ENCODE measurements at places on chromosomes 16 and 17. TPM values are rescaled to one million over a fixed set of nuclear protein-coding genes. Genes with fewer than 3 reads are reported as not detected.

The TBC1D3 gene
- not detected for total RNA-seq

The KRT39 gene
- total RNA-seq: not detected

The MYADML2 gene
- total RNA-seq: not detected

The SCIMP gene
- not detected for total RNA-seq

The GRB7 gene
- 4.8 TPM for total RNA-seq

The CDH8 gene
- total RNA-seq: 0.28 TPM

The CIBAR2 gene
- not detected for total RNA-seq

The GAST gene
- total RNA-seq: not detected

The RASD1 gene
- 0.63 TPM for total RNA-seq

The CCDC57 gene
- total RNA-seq: 22.3 TPM

The CORO6 gene
- total RNA-seq: 5.7 TPM

The LGALS3BP gene
- total RNA-seq: 92.0 TPM

The CLEC19A gene
- total RNA-seq: 0.08 TPM

The CLEC18A gene
- total RNA-seq: 0.07 TPM

The HOXB6 gene
- total RNA-seq: 4.0 TPM

The RDM1 gene
- 2.2 TPM for total RNA-seq

The KRT12 gene
- total RNA-seq: not detected

The AANAT gene
- 0.51 TPM for total RNA-seq

The TM4SF5 gene
- 0.75 TPM for total RNA-seq

The GAA gene
- 58.5 TPM for total RNA-seq

The COL1A1 gene
- 7.9 TPM for total RNA-seq

The BORCS6 gene
- 7.3 TPM for total RNA-seq

The MAP2K6 gene
- total RNA-seq: 8.4 TPM

The LLGL2 gene
- 25.5 TPM for total RNA-seq

The MT1M gene
- total RNA-seq: not detected

The CNTD1 gene
- total RNA-seq: not detected

The CHST4 gene
- not detected for total RNA-seq

The MYH2 gene
- total RNA-seq: not detected

The ARHGAP23 gene
- total RNA-seq: 55.2 TPM

The FSCN2 gene
- total RNA-seq: 1.1 TPM

Data from A549 treated with RU486 at 1 μM for 4 hours (cell line).